GM04503 (cell line): ENCODE measurements at places on chromosomes 3 and 15.

GRCh38 chr3:143002727-143003126 is 1.4 kb downstream of the U2SURP start:
- no peak for DNase-seq

GRCh38 chr3:33067484-33067883 is 29.5 kb downstream of the GLB1 start:
- DNase-seq, result no peak

- no peak for DNase-seq
These were observed 441 bp downstream of the CEP70 start for GRCh38 chr3:138593488-138594149.

DNA sequence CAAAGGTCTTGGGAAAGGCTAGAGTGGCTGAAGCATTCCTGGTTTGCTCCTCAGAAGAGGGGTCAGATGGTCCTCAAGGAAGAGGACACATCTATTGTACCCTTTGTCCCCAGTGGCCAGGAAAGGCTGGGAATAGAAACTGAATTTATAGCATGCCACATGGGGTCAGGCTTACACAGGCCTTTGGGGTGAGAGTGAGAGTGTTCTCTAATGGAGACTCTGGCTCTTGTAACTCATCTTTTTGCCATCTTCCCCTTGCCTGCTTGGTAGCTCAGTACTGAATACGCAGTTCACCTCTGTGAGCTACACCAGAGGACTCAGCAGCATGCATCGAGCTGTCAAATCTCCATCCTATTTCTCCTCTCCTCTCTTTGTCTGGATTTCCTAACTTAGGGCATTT is 87.5 kb downstream of the ATP2B2 start:
- DNase-seq, result no peak

DNA sequence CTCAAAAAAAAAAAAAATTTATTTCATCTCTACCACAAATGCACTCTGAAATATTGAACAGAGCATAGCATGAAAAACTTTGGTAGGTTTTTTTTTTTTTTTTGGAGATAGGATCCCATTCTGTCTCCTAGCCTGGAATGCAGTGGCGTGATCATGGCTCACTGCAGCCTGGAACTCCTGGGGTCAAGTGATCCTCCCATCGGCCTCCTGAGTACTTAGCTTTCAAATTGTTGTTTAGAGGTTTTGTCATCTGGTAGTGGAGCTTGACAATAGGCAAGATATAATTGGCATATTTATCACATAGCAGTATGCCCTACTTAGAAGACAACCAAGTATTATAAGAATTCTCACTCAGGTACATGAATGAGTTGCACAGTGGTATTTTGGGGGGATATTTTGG is 234.2 kb upstream of the ST8SIA2 start:
- no peak for DNase-seq

GRCh38 chr3:43062564-43063040 is 43.3 kb downstream of the POMGNT2 start:
- DNase-seq, result no peak

DNA sequence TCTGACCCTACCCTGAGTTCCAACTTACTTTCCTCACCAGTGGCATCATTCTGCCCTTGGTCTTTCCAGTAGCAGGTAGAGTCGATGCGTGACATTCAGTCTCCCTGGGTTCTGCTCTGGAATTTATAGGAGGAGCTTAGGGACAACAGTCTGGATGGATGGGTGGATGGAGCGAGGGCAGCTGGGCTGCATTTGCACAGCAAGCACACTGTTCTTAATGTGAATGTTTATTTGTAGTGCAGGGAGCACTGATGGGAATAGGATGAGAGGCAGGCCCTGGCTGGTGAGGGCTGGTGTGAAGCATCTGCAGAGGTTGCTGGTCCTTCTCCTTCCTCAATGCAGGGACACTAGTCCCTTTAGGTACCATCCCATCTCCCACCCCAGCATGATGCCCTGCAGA is 176.2 kb downstream of the EPHB1 start:
- DNase-seq, result no peak

DNA sequence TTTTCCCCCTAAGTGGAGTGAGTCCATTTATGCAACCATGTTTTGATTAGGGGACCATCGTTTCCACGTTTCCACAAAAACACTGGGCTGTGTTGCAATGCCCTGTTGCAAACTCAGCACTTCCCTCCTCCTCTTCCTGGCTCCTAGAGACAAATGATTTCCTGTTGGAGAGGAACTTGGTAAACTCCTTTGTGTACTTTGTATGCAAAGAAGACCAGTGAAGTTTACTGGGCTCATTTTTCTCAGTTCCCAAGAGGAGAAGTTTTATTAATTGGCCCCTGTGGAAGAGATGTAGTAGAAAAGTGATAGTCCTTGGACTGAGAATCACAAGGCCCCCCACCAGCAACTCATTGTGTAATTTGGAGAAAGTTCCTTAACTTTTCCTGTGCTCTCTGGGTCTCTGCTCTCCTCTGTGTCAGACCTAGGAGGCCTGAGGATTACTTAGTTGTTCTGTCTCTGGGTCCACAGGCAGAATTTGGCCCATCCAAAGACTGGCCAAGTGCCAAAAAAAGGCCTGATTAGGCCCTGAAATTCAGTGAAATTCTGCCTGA is 95.0 kb downstream of the ATG7 start:
- peak; percentile 57 for DNase-seq

DNA sequence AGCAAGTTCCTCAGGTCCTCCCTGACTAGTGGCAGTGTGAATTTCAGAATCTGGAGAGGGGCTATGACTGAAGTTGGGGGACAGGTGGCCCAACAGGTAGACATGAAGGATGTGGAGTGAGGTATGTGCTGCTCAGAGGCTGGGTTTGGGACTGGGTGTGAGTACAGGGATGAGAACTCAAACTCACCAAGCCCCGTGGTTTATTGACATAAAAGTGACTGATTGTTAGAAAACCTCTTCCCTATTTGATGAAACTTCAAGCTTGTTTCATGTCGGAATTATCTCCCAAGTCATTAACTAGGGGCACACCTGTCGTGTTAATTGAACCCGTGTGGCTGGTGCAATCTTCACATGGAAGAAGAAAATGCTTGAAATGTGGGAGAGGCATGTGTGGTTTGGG is 27.1 kb downstream of the FGD5 start:
- DNase-seq, result no peak

DNA sequence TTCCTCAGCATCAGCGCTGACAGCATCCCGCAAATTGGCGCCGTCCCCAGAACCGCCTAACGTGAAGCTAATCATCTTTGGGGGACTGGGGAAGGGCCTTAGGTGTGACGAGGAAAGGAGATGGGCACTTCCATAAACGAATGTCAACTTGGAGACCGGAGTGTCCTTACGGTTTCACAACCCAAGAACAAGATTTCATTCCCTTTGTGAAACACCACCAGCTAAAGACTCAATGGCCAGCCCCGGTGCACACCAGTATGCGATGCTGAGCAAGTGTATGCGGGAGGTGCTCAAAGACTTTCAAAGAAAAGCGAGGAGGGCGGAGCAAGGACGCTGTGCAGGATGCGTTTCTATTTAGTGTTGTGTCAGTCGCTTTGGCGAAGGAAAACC is 759 bp upstream of the TTBK2 start:
- no peak for DNase-seq

DNA sequence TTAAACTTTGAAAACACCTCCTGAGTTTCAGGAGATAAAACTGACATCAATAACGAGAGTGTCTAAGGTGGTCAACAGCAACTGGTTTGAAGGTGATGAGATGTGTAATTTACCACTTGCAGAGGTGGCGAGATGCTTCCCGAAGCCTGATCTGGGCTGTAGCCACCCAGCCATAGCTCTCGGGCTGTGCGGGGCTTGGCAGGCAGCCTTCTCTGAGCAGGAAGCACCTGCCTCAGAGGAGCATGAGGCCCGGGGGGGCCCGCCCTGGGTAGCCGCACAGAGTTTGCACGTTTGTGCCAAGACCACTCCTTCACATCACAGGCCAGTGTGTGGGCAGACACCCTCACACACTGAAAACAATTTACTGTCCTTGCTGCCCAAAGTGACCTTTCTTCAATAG is 220.3 kb downstream of the CACNA2D3 start:
- no peak for DNase-seq
